ENCODE measurements at places on chromosomes 7 and 10.

DNA sequence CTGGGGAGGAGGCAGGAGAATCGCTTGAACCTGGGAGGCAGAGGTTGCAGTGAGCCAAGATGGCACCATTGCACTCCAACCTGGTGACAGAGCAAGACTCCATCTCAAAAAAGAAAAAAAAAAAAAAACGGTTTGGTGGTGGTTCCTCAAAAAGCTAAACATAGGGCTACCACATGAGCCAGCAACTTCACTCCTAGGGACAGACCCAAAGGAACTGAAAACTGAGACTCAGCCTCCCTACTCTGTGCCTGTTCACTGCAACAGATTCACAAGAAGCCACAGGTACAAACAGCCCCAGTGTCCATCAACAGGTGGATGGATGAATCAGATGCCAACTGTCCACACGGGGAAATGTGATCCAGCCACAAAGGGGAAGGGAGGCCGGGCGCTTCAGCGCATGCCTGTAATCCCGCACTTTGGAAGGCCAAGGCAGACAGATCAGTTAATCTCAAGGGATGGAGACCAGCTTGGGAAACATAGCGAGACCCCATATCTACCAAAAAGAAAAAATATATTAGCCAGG, 79.1 kb upstream of the TNRC18 start:
- DNase-seq = no peak

- DNase-seq = no peak
Measured at GRCh38 chr7:151705636-151706276, 171.2 kb downstream of the PRKAG2 start.

- no peak for DNase-seq
Measured at GRCh38 chr7:122363144-122363543, 58.6 kb upstream of the FEZF1 start.

DNA sequence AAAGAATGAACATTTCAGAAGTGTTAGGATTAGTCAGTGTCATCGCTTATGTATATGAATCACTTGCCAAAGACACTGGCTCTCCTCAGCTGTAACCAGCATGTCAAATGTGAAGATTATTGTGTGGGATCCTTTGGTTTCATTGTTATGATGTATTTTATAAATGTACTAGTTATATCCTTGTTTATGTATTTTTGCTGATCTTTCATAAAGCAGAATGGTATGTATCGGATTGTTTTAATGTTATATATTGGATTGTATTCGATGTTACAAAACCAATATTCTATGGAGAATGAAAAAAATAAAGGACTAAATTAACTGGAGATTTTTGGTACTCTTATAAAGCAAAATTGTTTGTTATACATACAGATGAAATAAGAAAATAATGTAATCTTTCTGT, 49.2 kb downstream of the ACADSB start:
- no peak for DNase-seq

DNA sequence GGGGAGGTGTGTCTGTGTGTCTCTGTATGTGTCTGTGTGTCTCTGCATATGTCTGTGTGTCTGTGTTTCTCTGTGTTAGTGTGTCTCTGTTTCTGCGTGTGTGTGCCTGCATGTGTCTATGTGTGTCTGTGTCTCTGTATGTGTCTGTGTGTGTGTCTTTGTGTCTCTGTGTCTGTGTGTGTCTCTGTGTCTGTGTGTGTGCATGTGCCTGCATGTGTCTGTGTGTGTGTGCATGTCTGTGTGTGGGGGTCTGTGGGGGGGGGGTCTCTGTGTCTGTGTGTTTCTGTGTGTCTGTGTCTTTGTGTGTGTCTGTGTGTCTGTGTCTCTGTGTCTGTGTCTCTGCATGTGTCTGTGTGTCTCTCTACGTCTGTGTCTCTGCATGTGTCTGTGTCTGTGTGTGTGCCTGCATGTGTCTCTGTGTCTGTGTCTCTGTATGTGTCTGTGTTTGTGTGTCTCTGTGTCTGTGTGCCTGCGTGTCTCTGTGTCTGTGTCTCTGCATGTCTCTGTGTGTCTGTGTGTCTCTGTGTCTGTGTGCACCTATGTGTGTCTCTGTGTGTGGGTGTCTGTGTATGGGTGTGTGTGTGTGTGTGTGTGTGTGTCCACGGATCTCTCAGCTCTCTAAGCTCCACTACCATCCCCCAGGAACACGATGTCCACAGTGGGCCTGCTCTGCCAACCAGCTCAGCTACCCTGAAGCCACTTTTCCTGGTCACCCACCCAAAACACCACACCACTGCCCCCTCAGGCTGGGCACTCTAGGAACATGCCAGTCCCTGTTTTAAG, 41.7 kb downstream of the RASGEF1A start:
- no peak for DNase-seq

DNA sequence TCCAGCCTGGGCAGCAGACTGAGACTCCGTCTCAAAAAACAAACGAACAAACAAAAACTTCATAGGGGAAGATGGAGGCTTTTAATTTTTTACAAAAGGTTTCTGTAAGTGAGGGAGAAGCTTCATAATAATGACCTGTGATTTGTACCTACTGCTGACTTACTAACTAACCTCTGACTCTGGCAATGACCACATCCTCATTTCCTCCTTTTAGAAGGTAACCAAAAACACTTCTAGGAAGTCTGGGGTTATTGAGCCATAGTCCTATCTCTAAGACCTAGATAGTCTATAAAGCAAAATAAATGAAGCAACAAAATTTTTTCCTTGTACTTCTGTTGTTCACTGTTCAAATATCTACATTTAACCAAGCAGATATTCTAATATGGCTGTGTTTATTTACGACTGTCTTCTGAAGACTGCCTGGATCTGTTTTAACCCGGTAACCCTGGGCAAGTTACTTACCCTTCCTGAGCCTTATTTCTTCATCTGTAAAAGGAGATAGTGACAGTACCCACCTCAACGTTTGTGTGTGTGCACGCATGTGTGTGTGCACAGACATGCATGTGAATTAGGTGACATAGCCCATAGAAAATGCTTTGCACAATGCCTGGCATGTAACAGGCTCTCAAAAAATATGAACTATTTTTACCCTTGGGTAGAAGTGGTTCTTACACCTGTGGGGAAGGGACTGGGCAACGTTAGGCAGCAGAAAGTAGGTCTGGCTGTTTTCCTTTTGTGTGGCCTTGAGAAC, 30.8 kb upstream of the SMNDC1 start:
- DNase-seq = no peak

GRCh38 chr7:64890761-64891362, 12.2 kb upstream of the ZNF273 start:
- peak; percentile 42 for DNase-seq

GRCh38 chr10:71398976-71399375, 2.3 kb downstream of the CDH23 start:
- no peak for DNase-seq

GRCh38 chr10:54772468-54773122, 28.4 kb downstream of the PCDH15 start:
- DNase-seq = no peak

DNA sequence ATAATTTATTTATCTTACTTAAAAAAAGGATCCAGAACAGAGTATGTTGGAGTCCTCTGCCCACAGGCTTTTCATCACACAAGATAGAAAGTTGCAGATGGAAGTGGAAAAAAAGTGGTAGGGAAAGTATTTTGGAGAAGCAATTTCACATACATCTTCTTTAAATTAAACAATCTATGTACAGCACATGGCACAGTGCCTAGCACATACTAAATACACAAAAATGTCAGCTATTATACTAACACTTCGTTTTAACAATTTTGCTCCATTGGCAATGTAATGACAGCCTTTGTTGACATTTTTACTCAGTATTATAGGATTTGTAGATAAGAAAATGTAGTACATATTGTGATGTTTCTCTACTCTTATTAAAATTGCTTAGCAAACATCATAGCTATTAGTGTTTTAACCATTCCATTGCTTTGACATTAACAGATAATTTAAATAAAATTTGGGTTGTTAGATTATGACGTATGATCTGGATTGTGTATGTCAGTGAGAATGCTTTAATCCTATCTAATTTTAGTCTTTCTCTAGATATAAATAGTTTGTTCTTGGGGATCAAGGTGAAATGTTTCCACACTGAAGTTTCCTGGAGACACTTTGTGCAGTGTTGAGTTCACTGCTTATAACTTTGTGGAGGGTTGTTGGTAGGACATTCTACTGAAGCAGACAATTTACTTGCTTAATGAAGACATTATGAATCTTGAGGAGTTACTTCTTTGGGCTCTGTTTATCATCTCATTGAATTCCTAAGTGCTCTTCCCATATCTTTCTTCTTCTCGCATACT, 202.8 kb upstream of the DKK1 start:
- DNase-seq = no peak

Data from H4 (cell line).